Activated naive CD8-positive, alpha-beta T cell treated with anti-CD3 and anti-CD28 coated beads, Interleukin-2, amount 10 ng/mL, durations not matched to agents 7 days and 5 days (primary cell): ENCODE measurements at places on chromosomes 1 and 21. TPM values are rescaled to one million over a fixed set of nuclear protein-coding genes. Genes with fewer than 3 reads are reported as not detected.

OR2L8 gene
- not detected for total RNA-seq

TAS1R3 gene
- 1.2 TPM for total RNA-seq

HSD3B1 gene
- not detected for total RNA-seq

KRTCAP2 gene
- total RNA-seq, result 146 TPM

PGLYRP4 gene
- total RNA-seq, result not detected

TRABD2B gene
- total RNA-seq, result not detected

DMRTA2 gene
- not detected for total RNA-seq

ADARB1 gene
- total RNA-seq, result 48.3 TPM

TMPRSS2 gene
- not detected for total RNA-seq

PIK3R3 gene
- 3.7 TPM for total RNA-seq

TP53BP2 gene
- 35.4 TPM for total RNA-seq

ARF1 gene
- total RNA-seq, result 284 TPM

SLFNL1 gene
- total RNA-seq, result 0.60 TPM

CRYAA gene
- total RNA-seq, result not detected

AURKAIP1 gene
- 87.3 TPM for total RNA-seq

SLC1A7 gene
- not detected for total RNA-seq

ST3GAL3 gene
- total RNA-seq, result 20.8 TPM

POLR3GL gene
- total RNA-seq, result 32.6 TPM

SRGAP2B gene
- total RNA-seq, result 31.7 TPM

KIF14 gene
- total RNA-seq, result 20.1 TPM

TP73 gene
- 1.1 TPM for total RNA-seq

TFF3 gene
- total RNA-seq, result not detected

RAB13 gene
- 7.5 TPM for total RNA-seq

HPCA gene
- total RNA-seq, result 0.40 TPM
